ENCODE measurements at places on chromosomes 2 and 18.
A peak's percentile ranks its signal among the peaks of the same experiment; 100 is the strongest.

DNA sequence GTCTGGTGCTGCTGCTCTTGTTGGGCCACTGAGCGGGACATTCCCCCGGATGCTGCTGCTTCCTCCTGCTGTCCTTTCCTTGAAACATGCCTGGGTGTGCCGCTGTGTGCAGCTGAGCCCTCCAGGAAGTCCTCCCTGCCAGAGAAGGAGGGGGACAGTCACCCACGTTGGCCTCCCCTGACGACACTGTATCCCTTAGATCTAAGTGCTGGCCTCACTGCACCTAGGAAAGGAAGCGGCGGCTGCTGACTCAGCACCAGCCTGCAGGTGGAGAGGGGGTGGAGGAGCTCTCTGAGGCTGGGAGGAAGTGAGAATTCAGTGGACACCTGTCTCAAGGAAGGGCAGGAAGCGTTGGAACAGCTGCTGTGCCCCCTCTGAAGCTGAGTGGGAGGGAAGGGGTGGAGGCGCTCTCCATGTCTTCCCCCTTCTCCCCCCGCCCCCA lies 239.8 kb downstream of the HAUS1 start:
- peak; percentile 65 for DNase-seq

- DNase-seq: peak; percentile 72
Measured at GRCh38 chr2:241617431-241618154, 19.4 kb downstream of the THAP4 start.

DNA sequence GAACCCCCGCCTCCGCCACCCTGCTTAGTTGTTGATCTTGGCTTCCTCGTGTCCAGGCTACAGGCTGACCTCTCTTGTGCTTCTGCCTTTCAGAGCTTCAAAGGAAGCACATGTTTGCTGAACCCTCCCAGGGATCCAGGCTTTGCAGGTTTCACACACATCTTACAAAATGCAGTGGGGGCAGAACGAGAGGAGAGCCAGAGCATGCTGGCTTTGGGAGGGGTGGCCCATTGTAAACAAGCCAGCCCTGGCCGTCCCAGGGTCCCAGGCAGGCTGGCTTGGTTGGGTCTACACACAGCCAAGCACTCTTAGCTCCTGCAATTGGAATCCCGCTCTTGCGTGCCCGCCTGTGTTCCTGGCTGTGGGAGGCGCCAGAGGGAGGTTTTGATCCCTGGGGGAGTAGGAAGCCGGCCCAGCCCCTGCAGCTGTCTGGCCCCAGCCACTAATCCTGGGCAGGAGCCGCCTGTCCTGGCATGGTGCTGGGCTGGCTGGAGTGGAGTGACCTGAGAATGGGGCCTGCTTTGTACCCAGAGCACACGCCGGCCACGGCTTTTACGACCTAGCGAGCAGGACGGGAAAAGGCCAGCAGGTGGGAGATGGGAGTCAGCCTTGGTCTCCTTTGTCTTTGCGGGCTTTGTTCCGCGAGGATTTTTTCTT lies 53.9 kb downstream of the SH3BP4 start:
- peak; percentile 74 for DNase-seq

- no peak for DNase-seq
Measured at GRCh38 chr2:238711346-238711745, 136.5 kb upstream of the TWIST2 start.

GRCh38 chr2:236888794-236889780 lies 196.6 kb upstream of the COPS8 start:
- no peak for DNase-seq

DNA sequence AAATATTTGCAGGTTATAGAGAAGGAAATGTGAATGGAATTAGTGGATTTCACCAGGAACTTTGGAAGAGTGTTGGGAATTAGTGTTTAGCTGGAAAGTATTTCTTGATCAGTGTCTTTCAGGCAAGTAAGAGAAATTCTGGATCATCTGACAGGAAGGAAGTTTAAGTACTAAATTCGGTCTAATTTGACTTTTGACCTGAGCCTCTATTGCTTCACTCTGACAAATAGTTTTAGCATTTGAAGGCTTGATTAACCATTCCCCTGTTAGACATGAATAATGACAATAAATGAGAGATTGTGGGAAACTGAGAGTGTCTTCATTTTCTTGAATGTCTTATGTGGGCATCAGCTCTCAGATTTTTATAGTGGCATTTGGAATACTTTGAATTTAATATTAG lies 16.0 kb downstream of the CCNT2 start:
- DNase-seq: no peak

GRCh38 chr2:23655934-23656596 lies 270.9 kb downstream of the ATAD2B start:
- DNase-seq: no peak

- DNase-seq: no peak
Measured at GRCh38 chr2:16120591-16121180, 180.3 kb downstream of the MYCN start.

DNA sequence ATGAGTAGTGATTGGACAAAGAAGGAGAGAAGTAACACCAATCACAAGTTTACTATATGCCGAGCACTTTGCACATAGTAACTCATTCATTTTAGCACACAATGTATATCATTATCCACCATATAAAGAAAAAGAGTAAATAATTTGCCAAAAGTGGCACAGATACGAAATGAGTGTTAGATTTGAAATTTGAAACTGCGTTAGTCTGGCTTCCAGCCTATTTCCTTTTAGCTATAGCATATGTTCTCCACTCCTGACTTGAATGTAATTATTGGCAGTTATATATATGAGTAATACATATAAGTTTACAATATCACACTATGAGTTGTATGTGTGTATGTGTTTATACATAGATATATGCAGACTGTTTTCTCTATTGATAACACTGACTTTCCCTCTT lies 98.6 kb downstream of the NOL4 start:
- DNase-seq: no peak

GRCh38 chr2:219687882-219688559 lies 60.6 kb downstream of the SLC4A3 start:
- no peak for DNase-seq

Measured in Right ventricle myocardium superior (tissue), 1 donor.